ENCODE measurements at places on chromosomes 11 and 22. TPM values are rescaled to one million over a fixed set of nuclear protein-coding genes. Genes with fewer than 3 reads are reported as not detected.
A peak's percentile ranks its signal among the peaks of the same experiment; 100 is the strongest.

Gene CAT
- 54.4 TPM for total RNA-seq

Gene YPEL4
- total RNA-seq, result 0.48 TPM

Gene ASRGL1
- total RNA-seq, result 6.2 TPM

DNA sequence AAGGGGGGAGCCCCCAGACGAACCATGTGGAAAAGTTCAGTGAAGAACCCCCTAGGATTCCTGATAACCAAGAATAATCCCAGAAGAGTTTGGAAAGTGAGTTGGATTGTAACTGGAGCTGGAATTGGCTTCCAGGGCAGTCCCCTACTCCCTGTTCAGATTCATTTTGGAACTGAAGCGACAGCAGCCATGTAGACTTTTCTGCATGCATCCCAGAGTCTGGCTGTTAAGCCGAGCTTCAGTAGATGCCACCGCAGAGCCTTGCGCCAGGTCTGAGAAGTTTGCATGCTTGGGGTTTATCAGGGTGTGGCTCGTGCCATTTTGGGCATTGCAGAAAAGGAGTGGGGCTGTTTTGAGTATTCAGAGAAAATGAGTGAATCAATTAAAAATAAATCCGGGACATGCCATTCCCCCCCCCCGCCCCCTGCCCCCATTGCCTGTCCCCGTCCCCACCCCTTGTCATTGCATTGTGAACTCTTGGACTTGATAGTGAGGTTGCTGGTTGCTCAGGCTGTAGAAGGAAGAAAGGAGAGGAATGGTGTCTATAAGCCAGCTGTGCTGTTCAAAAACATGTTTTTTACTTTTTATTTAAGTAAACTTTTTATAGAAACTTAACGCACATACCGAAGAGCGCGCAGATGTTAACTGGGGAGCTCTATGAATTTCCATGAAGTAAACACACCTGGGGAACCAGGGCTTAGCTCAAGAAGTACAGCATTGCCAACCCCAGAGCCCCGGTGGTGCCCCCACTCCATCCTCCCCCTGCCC, 71.2 kb downstream of the LDLRAD3 start:
- no peak for DNase-seq
- no peak overlapping the region for H3K27ac ChIP-seq
- H3K27me3 ChIP-seq, result no peaks in the 10 kb centered on the region
- H3K4me1 ChIP-seq, result peaks cover 13% of the 10 kb centered on the region
- H3K4me3 ChIP-seq, result no peak overlapping the region
- no peaks in the 10 kb centered on the region for H3K36me3 ChIP-seq

- H3K36me3 ChIP-seq, result no peaks in the 10 kb centered on the region
- no peak for DNase-seq
- H3K4me3 ChIP-seq, result no peak overlapping the region
- H3K27ac ChIP-seq, result no peak overlapping the region
These were observed 46.7 kb downstream of the MEI1 start for GRCh38 chr22:41745968-41746367.

DNA sequence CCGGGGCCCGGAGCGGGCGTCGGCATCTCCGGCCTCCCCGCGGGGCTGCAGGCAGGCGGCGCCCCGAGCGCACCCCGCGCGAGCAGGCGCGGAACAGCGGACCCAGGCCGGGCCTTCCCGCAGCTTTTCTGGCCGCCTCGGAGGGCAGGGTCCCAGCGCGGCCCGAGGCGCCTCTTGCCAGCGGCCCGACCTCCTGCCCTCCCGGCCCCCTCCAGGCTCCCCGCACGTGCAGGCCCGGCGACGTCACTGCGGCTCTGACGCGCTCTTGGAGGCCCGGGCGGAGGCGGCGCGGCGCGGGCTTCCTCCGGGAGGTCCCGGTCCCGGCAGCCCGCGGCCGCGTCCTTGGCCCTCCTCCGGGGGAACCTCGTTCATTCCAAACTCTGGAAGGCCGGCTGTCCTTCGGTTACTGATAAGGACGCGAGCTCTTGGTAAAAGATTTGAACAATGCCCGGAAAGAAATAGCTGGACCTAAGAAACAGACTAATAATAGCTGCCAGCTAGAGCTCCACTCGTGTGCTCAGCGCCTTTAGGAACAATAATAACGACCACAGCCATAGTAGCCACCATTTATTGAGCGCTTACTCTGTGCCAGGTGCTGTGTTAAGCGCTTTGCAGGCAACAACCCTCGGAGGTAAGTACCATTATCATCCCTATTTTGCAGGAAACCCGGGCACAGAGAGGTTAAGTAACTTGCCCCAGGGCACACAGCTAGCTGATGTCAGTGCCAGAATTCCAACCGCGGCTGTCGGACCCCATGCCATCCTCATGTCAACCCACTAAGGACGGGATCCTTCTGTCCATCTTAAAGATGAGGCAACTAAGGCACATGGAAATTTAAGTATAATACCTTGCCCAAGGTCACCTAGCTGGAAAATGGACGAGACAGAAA, 39.1 kb upstream of the CREB3L1 start:
- peak overlapping the region; percentile 72 for H3K4me3 ChIP-seq
- no peaks in the 10 kb centered on the region for H3K27me3 ChIP-seq
- H3K36me3 ChIP-seq, result no peaks in the 10 kb centered on the region
- no peak overlapping the region for H3K27ac ChIP-seq
- H3K4me1 ChIP-seq, result peaks cover 42% of the 10 kb centered on the region
- DNase-seq, result no peak

GRCh38 chr22:22125028-22125578, 119.5 kb upstream of the VPREB1 start:
- H3K27me3 ChIP-seq, result peaks cover 6% of the 10 kb centered on the region
- H3K4me3 ChIP-seq, result no peak overlapping the region
- H3K36me3 ChIP-seq, result no peaks in the 10 kb centered on the region
- no peak for DNase-seq
- no peaks in the 10 kb centered on the region for H3K4me1 ChIP-seq
- H3K27ac ChIP-seq, result no peak overlapping the region

DNA sequence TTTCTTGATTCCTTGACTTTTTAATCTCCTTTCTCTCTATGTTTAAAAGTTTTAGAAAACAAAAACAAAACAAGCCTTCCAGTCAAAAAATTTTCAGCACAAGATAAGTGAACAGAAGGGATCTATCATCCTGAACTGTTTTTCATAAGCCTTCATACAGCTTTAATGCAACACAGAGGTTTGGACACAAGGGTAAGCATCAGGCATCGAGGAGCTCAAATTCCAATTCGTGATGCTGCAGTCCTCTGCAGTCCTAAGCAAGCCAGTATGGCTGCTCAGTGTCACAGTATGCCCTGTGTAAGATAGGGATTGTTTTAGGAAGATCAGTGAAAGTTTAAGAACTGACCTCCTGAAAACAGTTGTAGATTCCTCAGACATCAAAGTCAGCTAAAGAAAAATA, 740.9 kb downstream of the NTM start:
- H3K27me3 ChIP-seq, result no peaks in the 10 kb centered on the region
- no peak for DNase-seq
- no peaks in the 10 kb centered on the region for H3K4me1 ChIP-seq
- no peak overlapping the region for H3K27ac ChIP-seq

DNA sequence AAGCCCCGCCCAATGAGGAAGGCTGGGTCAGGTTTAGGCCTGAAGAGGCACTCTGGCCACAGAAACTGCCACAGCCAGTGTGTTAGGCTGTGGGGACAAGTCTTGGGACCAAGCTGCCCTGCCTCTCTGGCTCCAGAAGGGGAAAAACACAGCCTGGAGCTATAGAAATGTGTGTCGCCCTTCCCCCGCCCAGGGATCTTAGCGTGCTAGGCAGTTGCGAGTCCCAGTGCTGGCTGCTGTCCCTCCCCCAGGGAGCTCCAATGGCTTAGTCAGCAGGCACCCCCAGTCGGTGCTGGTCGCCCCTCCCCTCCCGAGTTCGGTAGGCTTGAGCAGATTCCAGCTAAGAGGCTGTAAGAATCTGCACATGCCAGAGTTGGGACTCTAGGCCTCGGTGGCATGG, 99.5 kb upstream of the API5 start:
- peak; percentile 0 for DNase-seq
- no peak overlapping the region for H3K4me3 ChIP-seq
- no peaks in the 10 kb centered on the region for H3K36me3 ChIP-seq
- H3K27me3 ChIP-seq, result no peaks in the 10 kb centered on the region
- H3K27ac ChIP-seq, result no peak overlapping the region
- H3K4me1 ChIP-seq, result no peaks in the 10 kb centered on the region

GRCh38 chr11:48134221-48134922, 82.2 kb upstream of the OR4B1 start:
- no peaks in the 10 kb centered on the region for H3K27me3 ChIP-seq
- DNase-seq, result no peak
- peaks cover 30% of the 10 kb centered on the region for H3K36me3 ChIP-seq
- H3K4me1 ChIP-seq, result no peaks in the 10 kb centered on the region

GRCh38 chr11:106708348-106708747, 309.9 kb downstream of the GUCY1A2 start:
- no peaks in the 10 kb centered on the region for H3K27me3 ChIP-seq
- H3K4me3 ChIP-seq, result no peak overlapping the region
- H3K27ac ChIP-seq, result no peak overlapping the region
- DNase-seq, result no peak
- no peaks in the 10 kb centered on the region for H3K36me3 ChIP-seq

DNA sequence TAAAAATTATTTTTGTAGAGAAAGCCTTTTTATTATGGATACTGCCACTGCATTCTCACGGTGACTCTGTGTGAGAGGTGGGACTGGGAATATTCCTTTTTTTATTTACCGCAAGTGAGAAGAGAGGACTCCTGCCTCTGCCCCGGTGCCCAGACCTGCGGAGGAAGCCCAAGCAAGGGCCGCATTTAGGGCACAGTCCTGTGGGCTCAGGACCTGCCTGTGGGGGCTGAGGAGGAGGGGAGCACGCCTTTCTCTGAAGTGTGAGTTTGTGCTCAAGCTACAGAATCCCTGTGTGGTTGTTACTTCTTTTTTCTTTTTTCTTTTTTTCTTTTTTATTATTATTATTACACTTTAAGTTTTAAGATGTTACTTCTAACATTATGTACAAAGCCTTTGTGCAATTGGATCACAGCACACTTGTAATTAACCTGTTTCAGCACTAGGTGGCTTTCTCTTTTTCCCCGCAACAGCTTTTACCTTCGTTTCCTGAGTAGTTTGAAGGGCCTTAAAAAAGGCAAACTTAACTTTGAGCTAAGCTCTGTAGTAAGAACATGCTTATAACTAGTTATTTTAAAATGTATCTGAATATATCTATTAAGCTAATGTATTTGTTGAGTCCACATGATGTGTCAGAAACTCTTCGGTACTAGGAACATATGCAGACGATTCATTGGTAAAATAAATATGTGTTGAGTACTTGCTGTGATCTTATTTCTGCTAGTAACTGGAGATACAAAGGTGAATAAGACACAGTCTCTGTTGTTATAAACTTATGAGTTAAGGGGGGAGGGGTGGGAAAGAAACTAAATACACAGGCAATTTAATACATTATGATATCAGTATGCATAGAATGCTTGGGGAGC, 18.3 kb downstream of the AMOTL1 start:
- H3K4me1 ChIP-seq, result peaks cover 64% of the 10 kb centered on the region
- H3K36me3 ChIP-seq, result peaks cover 9% of the 10 kb centered on the region
- no peaks in the 10 kb centered on the region for H3K27me3 ChIP-seq
- no peak for DNase-seq
- H3K4me3 ChIP-seq, result no peak overlapping the region

- H3K27ac ChIP-seq, result no peak overlapping the region
- peak overlapping the region; percentile 99 for H3K4me3 ChIP-seq
- H3K27me3 ChIP-seq, result no peaks in the 10 kb centered on the region
- DNase-seq, result peak; percentile 50
These were observed 517 bp downstream of the SPINDOC start for GRCh38 chr11:63813563-63814382.

All from PC-9 (cell line).